ENCODE measurements at places on chromosomes 6 and 20.

GRCh38 chr20:47459344-47460073 is 42.2 kb upstream of the NCOA3 start:
- no peak for DNase-seq

DNA sequence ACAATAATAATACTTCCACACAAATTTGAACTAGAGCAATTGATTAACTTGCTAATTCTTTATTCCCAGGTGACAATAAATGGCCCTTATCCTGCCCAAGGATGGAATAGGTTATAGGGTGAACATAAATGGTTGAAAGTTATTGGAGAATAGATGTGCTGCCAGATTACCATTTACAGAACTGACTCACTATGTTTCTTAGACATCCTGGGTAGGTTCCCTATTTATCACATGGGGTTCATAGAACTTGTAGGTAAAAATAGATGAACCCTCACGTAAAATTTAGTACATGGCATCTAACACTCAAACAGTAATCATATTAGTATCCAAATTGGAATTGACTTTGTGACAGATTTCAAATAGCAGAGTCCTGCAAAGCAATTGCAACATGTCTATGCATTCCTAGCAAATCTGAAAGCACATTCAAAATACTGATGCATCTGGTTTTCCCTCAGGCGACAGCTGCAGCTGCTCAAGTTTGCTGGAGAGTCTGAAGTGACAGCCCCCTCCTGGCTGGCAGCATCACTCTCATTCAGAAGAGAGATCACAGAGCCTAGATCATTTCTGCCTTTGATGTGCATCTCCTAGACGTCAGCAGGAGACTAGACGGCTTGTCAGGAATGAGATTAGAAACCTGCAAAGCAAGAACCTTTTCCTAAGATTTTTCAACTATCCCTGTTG is 80.2 kb upstream of the RNF217 start:
- peak; percentile 14 for DNase-seq

DNA sequence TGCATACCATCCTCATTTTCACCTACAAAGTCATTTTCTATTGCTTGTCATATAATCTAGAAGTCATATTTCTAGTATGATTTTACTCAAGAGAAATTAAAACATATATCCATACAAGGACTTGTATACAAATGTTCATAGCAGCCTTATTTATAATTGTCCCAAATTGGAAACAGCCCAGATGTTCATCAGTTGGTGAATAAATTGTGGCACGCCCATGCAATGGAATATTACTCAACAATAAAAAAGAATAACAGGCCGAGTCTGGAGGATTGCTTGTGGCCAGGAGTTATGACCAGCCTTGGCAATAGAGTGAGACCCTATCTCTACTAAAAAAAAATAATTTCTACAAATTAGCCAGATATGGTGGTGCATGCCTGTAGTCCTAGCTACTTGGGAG is 28.8 kb downstream of the C6orf163 start:
- DNase-seq, result no peak

DNA sequence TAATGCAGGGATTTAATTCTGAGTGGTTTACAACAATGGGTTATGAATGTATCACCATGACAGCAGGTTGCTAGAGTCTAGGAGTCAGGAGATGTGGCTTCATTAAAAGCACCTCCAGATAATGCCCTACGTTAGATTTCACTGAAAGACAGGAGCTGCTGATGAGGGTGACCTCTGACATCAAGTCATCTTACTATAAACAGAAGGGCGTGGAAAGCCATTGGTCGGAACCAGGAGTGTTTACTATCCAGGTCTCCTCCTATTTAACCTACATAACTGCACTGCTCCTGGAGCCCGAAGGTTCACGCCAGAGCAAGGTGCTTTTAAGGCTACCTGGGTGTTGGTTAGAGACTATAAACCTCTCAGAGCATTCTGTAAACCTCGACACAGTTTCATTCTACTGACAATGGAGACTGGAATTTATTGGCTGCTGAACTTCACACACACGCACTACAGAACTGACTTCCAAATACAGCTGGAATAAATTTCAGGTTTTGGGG is 128.7 kb downstream of the EYA4 start:
- no peak for DNase-seq

- DNase-seq, result no peak
Observed at GRCh38 chr20:61936701-61937131, 129.0 kb downstream of the TAF4 start.

- DNase-seq, result no peak
Observed at GRCh38 chr6:135411849-135412248, 85.7 kb downstream of the AHI1 start.

DNA sequence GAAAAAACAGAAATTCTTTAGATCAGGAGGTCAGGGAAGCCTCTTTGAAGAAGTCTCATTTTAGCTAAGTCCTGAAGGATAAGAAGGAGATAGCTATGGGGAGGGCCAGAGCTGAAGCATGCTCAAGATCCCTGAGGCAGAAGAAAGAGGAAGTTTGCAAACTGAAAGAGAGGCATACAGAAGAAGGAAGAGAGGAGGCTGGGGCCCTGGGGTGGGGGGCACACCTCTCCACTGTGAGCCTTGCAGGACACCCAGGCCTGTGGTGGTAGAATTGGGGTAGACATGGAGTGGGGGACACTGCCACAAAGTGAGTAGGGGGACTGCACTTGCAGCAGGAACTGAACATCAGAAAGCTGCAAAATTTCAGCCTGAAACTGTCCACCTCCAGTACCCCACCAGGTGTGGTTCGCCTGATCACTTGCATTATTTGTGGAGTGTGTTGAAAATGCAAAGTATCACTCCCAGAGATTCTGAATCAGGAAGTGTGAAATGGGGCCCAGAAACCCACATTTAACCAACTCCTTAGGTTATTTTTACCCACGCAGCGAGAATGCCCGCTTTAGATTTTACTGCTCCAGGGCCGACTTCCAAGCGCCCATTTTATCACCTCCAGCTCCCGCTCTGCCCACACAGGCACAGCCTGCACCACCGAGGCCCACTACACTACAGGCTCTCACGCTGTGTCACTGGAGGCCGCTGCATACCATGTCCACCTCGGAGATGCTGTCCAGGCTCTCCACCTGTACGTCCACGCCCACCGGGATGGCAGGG is 44.0 kb downstream of the GABRR2 start:
- DNase-seq, result no peak

DNA sequence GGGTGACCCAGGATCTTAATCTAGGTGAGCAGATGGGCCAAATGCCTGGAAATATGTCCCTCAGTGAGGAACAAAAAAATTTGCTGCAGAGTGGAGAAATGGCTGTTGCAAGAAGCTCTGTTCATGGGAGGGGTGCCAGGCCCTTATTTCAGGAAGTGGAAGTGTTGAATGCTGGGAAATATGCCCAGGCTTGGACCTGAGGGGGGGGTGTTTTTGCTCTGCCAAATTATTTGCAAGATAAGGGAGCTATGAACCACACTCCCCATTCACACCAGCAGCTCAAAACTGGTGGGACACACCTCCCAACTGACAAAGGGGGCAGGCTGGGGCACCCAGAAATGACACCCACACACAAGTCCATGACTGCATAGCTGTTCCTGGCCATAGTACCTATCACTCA is 8.7 kb downstream of the CST4 start:
- no peak for DNase-seq

DNA sequence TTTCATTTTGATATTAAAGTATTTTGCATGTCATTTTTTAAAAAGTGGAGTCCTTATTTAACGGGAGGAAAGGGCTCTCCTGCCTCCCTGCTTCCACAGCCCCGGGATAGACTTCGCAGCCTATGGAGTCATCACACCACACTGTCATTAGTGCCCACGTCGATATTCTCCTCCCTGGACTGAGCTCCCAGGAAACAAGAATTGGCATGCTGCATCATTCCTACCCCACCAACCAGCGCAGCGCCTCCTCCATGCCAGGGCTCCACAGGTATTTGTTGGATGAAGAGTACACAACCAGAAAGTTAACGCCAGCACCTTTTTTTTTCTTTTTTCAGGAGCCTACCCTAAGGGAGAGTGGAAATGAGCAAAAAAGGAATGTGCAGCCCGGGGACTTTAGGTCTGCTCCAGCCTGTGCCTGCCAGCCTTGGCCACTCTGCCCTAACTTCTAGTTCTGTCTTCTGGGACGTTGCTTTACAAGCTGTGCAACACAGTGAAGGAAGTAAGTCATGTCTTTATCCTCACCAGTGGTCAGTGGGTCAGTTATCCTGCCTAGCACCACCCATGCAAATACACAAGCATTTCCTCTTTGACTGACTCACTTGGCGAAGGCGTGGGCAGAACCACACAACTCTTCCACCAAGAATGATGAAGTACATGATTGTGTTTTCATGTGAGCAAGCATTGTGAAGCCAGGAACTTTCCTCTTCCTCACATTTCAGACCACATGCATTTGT is 180.7 kb upstream of the UST start:
- DNase-seq, result no peak

DNA sequence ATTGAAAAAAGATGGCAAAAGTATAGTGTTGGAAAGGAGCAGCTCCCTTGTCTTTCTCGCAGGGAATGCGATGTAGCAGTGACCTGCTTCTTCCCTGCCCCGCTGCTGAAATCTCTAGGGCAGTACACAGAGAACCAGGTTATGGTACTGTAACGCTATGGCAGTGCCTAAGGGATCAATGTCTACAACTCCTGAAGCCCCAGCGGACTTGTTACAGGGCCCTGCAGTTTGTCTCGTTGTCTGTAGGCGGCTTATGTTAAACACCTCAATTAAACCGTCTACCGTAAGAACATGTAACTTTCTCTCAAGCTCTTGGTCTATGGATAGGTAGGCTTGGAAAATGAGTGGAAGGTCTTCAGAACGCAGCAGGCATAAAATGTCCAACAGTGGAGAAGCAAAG is 44.8 kb upstream of the SLC17A4 start:
- DNase-seq, result no peak

DNA sequence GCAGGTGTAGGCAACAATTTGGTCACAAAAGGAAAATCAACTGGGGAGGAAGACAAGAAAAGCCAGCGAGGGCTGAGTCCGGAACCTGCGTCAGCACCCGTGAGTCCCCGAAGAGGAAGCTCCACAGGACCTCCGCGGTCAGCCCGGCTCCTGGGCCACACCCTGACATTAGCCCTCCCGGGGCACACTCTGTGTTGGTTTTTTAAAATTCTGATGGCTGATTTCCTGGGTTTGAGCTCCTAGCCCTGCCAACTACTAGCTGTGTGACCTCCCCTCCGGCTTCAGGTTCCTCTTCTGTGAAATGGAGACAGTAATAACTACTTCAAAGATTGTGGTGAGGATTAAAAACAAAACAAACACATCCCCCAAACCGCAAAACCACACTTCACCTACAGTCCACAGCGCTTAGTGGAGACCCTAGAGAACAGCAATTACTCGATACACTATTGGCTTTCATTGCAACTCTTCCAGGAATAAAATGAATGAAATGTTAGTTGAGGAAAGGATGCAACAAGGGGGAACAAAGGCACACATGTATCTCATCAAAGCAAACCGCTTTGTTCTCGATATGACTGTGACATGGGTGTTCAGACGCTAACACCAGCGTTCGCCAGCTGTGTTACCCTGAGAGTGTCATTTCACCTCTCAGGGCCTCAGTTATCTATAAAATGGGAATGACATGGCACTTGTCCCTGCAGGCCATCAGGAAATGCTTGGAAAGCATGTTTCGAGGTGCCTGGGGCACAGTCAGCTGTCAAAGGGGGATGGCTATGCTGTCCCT is 985 bp downstream of the ZBP1 start:
- DNase-seq, result no peak

GRCh38 chr6:136701045-136701444 is 91.2 kb downstream of the MAP3K5 start:
- DNase-seq, result no peak

- DNase-seq, result peak; percentile 80
Observed at GRCh38 chr20:59515013-59515905, 89.1 kb upstream of the PHACTR3 start.

- DNase-seq, result no peak
Observed at GRCh38 chr20:32326504-32326845, 31.7 kb upstream of the ASXL1 start.

GRCh38 chr6:144365271-144365670 is 80.1 kb downstream of the UTRN start:
- no peak for DNase-seq

DNA sequence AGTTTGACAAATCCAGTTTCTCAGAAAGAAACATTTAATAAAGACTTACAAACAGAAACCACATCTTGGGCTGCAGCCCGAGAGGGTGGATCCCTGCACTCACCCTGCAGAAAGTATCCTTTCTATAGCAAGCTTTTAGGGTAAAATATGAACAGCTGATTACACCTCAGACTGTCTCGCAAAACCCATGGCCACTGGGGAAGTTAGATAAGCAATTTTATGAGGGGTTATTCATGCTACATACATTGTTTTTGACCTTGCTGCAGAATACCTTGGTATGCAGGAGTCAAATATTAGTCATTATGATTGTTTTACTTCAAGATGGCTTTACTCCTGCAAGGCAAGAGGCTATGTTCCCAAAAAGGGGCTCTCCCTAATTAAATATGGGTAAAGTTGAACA is 126.9 kb downstream of the OR2B2 start:
- DNase-seq, result no peak

- no peak for DNase-seq
Observed at GRCh38 chr6:160239929-160240690, 18.5 kb downstream of the SLC22A2 start.

- DNase-seq, result no peak
Observed at GRCh38 chr6:43782764-43783513, 12.9 kb downstream of the VEGFA start.

DNA sequence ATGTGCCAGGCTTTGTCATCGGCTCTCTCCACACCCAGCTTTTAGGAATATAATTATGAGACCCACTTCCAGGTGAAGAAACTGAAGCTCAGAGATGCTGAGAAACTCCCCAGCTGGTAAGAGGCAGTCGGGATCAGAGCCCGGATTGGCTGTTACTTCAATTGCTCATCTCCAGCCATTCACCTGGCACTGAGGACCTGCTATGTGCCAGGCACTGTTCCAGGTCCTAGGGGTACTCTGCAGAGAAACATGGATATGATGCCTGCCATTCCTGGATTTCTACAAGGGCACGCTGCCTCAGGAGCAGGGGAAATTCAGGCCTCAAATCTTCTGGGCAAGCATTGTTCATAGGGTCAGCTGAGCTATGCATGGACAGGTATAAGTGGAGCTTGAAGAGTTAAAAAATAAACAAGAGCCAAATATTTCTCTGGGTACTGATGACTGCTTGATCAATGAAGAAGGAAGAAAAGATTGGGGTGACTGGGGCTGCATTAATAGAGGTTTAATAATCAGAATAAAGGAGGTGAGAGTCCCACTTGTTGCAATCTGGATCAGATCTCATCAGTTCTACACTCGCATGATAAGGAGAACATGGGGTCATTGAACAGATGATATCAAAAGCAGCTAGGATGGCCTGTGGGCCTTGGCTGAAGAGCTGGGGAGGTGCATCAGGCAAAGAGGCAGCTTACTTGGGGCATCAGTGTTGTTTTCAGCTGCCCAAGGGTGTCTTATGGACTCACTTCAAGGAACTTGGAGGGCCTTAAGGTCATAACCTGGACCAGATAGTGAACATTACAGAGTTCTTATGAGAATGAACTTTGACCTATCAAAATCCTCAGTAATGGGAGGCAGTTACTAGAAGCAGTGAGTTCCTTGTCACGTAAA is 80.9 kb upstream of the TOX2 start:
- no peak for DNase-seq

DNA sequence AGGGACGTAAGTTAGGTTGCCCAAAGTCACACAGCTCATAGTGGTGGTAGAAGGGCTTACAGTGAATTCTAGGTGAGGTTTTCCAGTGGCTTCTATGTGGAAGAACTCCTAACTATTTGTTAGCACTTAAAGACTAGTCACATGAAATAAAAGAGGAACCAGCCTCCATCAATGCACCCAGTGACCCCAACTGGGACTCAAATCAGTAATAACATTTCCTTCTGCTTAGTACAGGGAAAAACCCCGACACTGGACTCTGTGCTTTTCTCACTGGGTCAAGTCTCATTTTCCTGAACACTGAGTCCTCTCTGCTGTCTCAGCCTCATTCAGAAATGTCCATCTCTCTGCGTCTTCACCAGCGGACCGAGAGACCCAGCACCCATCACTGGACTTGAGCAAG is 89.2 kb downstream of the SLC22A23 start:
- no peak for DNase-seq
